ENCODE measurements at places on chromosomes 3 and 15. TPM values are rescaled to one million over a fixed set of nuclear protein-coding genes. Genes with fewer than 3 reads are reported as not detected.

Gene CERS3
- total RNA-seq = 132 TPM

Gene HGD
- 1.7 TPM for total RNA-seq

DNA sequence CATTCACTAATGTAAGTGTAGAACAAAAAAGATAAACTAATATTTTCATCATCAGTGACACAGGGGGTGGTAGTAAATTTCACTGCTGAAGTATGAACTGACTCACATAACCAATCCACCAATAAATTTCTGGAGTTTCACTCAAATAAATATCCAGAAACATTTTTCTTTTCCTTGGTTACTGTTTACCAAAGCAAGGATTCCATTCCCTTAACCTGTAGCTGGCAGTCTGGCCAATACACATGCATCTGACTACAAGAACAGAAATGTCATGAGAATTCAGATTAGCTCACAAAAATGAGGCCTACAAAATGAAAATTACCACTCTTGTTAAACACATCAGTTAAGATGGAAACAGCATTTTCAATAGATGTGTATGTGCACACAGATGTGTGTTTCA is 80.3 kb downstream of the STAG1 start:
- DNase-seq = no peak

GRCh38 chr3:53202331-53203015 is 41.5 kb downstream of the PRKCD start:
- DNase-seq = no peak

DNA sequence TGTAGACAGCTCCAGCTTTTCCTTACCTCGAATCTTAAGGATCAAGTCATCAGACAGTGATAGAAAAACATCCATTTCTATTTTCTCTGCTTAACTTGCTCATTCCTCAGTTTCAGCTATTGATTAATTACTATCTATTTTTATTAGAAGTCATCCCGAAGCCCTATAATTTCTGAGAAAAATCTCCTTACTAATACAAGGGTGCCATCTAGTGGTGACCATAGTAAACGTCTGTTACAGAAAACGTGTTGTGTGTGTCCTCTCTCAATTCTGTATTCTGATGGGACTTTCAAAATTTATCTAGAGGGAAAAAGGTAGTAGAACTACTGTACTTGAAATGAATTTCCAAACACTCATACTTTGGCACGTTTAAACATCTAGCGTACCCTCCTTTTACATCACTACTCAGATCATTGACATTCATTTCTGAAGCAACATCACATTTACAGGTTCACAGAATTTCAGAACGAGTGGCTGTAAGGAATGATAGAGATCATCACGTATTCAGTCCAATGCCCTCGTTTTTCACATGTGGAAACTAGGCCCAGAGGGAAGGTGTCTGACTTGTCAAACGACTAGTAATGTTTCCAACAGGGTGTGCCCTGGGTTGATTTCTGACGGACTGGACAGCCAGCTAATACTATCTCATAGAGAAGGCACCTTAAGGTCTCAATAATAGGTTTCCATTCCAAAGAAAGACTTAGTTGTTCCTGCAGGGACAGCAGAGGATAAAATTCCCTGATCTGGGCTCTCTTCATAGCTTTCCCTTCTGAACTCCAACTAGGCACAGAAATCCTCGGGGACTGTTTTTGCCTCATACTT is 25.6 kb downstream of the HACD2 start:
- no peak for DNase-seq

Gene LRTM1
- total RNA-seq = not detected

- no peak for DNase-seq
Measured at GRCh38 chr15:51884517-51885236, 55.2 kb downstream of the TMOD3 start.

DNA sequence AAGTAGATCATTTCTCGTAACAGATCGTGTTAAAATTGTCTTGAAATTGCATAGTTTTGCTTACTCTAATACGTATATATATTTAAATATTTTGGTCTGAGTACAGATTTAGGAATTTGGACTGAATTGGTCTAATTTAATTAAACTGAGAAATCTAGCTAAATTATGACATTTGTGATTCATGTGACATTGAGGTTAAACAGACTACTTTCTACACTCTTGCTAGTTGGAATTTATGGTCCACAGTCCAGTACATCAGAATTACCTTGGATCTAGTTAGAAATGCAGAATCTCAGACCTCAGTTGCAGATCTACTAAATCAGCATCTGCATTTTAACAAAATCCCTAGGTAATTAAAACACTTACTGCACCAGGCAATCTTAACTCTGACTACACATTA is 609.7 kb upstream of the GOLIM4 start:
- DNase-seq = no peak

DNA sequence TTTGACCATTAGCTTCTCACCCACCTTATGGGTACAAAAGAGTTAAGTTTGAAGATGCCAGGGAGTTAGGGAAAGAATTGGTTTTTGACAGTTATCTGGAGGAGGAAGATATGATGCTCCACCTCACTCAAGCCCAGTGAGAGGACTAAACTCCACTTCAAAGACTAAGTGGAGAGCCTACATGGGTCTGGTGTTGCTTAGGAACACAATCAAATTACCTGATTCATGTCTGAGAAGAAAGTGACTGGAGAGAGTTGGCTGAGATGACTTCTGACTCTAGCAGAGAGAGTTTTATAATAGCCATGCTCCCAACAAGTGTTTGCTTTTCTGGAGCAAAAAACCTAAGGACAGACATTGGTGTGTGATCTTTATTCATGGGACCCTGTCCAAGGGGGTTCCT is 43.3 kb downstream of the SUCNR1 start:
- DNase-seq = no peak

Gene IL20RB
- total RNA-seq = 271 TPM

Gene P2RY13
- 3.4 TPM for total RNA-seq

GRCh38 chr3:12679468-12679867 is 15.6 kb upstream of the RAF1 start:
- no peak for DNase-seq
